Hypothalamus (tissue), 51 donors: ENCODE measurements at places on chromosomes 2 and 18.

GRCh38 chr2:184765112-184765895 is 167.0 kb downstream of the ZNF804A start:
- no peak for DNase-seq

GRCh38 chr2:45664635-45665261 is 13.3 kb downstream of the PRKCE start:
- no peak for DNase-seq

DNA sequence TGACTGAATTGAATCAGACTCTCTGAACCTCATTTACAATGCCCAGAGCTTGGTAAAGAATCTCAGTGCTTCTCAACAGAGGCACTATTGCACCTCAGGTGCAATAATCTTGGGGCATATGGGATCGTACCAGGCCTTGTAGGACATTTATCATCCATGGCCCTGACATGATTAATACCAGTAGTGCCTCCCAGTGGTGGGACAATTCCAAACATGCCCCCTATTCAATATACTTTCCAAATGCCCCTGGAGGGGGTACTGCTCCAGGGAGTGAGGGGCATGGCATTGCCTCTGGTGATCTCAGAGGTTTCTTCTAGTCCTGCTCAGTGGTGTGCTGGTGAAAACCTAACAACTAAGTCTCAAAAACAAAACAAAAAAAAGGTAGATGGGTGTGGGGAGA is 174.9 kb upstream of the SMAD2 start:
- no peak for DNase-seq

DNA sequence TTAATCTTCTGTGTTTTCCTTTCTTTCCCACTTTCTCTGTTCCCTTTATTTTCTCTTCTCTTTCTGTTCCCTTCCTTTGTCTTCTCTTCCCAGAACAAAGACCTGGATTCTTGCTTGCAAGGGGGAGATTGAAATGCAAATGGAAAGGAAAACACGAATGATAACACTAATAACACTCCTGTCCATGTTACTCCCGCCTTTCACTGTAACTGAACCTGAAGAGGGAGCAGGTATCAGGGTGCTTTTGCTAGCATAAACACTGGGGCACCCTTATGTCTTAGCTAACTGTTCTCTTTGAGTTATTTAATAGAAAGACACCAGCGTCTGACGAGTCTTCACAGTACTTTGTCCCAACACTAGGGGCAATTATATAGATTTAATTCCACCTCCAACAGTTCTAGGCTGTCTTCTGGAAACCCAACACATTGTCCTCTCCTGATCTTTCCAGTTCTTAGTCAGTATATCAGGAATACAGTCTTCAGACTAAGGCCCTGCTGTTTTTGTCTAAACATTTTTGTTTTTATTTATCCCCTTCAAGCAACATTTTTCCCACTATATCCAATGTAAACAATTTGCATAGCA is 99.2 kb downstream of the PTPRM start:
- DNase-seq = no peak

GRCh38 chr18:39781565-39781964 is 2173.5 kb upstream of the PIK3C3 start:
- DNase-seq = no peak

GRCh38 chr18:52933356-52933755 is 593.4 kb downstream of the DCC start:
- no peak for DNase-seq

- no peak for DNase-seq
Measured at GRCh38 chr2:208086029-208086428, 38.3 kb downstream of the CRYGD start.

GRCh38 chr2:42182654-42183308 is 13.6 kb downstream of the EML4 start:
- no peak for DNase-seq
